ENCODE measurements at places on chromosomes 16 and 17. TPM values are rescaled to one million over a fixed set of nuclear protein-coding genes. Genes with fewer than 3 reads are reported as not detected.

GRCh38 chr17:33901085-33901484, 354.0 kb upstream of the CCL2 start:
- no peak for DNase-seq

- DNase-seq, result no peak
Measured at GRCh38 chr16:66306366-66307150, 59.9 kb upstream of the CDH5 start.

Gene SULT1A4
- total RNA-seq, result 3.9 TPM

Gene MLKL
- total RNA-seq, result 6.8 TPM

Gene PRAC1
- total RNA-seq, result not detected

Measured in right cardiac atrium (tissue), 5 donors.